ENCODE measurements at places on chromosomes 7 and 10.
A peak's percentile ranks its signal among the peaks of the same experiment; 100 is the strongest.

DNA sequence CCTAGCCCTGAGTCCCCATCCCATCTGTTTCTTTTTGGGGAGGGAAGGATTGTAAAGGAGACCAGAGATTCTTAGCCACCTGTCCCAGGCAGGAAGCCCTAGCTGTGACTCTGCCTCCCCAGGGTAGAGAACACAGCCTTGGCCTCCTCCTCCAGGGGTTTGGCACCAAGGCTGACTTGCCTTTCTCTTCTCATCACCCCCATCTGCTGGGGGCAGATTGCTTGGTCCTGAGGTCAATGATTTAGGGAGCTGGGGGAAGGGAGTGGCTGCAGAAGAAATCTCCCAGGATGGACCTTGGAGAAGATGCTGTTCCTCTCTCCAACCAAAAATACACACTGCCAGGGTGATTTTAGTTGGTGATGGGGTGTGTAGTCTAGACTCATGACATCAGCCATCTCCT lies 2.6 kb upstream of the MNX1 start:
- DNase-seq: no peak

DNA sequence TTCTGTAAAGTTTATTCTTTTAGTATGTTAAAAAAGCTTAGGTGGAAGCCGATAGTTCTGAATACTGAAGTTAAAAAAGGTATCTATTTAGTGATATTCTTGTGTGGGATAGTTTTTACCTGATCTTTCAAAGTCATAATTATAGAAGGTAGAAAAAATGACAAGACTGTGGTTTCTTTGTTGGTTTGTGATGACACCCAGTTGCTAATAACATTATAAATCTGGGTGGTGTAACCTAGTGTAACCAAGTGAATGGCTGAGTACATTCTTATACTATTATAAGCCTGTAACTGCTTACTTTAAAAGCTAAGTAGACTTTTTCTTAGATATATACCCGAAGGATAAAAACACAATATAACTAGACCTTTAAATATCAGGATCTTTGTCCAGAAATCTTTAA lies 2.3 kb downstream of the CDK13 start:
- DNase-seq: no peak

DNA sequence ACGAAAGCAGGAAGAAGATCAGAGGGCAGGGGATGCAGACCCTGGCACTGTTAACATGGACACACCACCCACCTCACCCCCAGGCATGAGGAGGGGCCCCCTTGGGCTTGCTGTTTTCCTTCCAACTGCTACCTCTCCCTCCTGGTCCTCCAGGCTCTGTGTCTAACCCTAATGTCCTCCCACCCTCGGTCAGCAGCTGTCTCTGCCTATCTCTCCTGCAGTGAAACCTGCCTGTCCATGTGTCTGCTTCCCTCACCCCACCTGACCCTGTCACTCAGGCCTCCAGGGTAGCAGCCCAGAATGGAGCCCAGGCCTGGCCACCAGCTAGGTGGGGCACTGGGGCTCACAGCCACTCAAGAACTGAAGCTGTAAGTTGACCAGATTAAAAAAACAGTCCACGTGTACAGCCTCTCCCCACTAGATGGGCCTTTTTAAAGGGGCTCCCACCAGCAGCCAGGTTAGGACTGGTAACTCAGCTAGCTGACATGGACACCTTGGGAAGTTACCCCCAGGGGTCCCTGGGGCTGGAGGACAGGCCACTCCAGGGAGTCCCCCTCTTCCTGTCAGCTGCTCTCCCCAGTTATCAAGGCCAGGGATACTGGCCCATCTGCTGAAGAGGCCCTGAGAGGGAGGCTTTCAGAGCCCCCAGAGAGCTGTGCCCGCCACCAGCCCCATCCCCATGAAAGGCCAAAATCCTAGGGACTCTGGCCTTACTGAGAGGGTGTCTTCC lies 1.5 kb downstream of the SMARCD3 start:
- no peak for DNase-seq

GRCh38 chr10:120423431-120424197 lies 33.4 kb upstream of the PLPP4 start:
- no peak for DNase-seq

DNA sequence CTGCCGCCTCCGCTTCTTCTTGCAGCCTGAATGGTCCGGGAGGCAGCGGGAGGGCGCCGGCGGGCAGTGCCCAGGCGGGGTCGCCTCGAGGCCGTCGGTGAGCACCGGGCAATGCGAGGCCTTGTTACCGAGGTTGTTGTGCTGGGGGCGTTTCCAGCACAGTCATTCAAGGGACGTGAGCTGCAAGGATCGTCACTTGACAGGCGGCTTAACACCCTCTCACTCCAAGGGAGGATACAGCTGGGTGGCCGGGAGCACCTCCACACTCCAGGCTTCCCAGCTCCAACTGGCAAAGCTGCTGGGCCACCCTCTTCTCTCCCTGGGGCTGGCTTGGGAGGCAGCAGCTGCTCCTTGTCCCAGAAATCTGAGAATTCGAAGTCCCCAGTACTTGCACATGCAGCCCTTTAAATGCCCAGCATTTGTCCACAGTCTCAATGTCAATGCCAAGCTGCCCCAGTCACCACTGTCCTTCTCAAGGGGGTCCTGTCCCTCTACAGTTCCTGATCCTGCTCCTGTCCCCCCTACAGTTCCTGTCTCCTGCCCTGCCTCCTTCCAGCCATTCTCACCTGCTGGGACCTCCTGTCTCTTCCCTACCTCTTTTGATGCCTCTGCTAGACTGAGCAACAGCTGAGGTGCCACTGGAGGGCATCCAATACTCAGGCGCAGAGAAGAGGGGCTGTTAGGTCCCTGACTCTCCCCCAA lies 4.4 kb upstream of the HOXA11 start:
- no peak for DNase-seq

- no peak for DNase-seq
These were observed 73.8 kb upstream of the FAM180A start for GRCh38 chr7:135822376-135822775.

DNA sequence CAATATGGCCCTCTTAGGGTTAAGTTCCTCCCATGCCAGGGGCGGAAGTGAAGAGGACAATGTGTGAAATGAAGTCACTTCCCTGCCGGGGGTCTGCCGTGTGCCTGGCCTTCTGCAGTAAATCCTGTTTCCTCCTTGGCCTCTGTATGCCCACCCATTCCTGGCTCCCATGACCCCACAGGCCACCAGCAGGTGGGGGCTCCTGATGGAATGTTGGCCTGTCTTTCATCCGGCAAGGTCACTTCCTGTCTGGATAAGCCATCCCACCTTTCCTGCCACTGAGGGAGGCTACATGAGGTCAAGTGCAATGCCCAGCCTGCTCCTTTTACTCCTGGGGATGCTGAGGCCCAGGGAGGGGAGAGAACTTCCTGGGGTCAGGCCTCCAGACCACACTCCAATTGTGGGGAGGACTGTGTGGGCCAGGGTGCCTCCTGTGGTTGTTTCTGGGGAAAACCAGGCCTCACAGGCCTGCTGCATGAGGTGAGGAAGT lies 22.3 kb downstream of the PALD1 start:
- no peak for DNase-seq

DNA sequence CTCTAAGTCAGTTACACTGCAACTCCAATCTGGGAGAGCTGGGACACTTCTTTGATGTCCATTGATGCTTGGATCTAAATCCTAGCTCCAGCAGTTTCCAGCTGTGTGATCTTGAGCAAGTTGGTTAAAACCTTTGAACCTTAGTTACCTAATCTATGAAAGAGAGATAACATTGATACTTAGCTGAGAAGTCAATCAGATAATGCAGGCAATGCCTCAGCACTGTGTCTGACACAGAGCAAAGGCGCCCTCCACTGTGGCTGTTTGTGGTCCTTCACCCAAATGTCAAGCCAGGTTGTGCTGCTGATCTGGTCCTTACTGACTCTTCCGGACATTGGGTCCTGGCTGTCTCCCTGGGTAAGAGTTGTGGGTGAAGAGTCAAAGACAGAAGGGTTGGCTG lies 20.2 kb downstream of the DNTT start:
- DNase-seq: no peak

DNA sequence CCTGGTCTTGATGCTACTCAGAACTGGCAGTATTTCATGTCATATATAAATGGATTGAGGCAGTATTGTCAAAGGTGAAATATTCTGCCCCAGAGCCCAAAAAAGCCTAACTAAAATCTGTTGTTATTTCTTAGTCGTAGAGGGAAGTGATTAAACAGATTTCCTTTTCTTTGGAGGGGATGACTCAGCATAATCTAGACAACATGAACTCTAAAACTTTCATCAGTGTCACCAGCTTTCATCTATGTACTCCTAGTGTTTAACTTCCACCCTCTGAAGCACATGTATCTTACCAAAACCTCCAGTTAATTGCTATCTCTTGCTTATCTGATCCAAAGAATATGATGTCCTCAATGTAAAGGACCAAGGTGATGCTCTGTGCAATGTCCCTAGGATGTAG lies 97.1 kb upstream of the ARID5B start:
- no peak for DNase-seq

DNA sequence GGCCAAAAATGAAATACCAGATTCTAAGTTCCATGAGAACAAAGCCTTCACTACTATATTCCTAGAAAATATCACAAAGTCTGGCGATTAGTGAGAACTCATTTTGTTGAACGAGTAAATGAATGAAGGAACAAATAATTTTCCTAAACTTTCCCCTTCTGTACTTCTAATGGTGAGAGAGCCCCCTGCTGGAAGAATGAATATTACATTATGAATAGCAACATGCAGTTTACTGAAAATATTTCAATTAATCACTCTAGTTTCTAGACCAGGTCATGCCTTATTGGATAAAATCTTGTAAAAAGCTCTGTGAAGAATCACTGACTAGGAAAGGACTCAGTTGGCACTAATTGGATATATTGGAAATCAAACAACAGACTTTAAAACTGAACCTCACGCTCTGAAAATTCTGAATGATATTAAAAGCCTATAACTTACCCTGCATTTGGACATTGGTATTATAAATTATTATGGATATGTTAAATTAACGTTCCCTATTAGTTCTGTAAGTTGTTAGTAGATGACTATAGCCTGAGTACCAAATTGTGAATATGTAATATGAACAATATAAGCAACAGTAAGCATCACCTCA lies 32.4 kb upstream of the MTPN start:
- DNase-seq: no peak

- no peak for DNase-seq
These were observed 27.2 kb downstream of the STEAP1 start for GRCh38 chr7:90181485-90181884.

- DNase-seq: no peak
These were observed 603.2 kb downstream of the MAGI2 start for GRCh38 chr7:78850093-78850740.

- DNase-seq: no peak
These were observed 165.6 kb downstream of the TPK1 start for GRCh38 chr7:144670218-144670617.

DNA sequence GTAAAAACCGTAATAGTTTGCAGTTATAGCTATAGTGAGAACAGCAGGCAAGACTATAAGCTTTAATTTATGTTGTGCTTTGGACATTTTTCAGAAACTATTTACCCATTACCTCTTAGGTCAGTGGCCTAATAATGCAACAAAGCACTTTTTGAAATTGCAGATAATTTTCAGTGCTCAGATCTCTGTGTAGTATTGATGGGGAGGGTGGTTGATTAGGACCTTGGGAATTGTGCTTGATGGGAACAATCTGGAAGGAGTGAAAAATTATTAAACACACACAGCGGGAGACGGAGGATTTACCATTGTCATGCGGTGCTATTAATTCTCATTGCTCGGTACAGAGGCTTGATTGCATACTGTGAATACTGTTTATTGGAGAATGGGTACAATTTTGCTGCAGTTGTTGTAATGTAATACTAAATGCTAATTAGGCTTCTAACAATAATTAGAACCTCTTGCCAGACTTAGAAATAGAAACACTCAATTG lies 304.8 kb downstream of the LRMDA start:
- DNase-seq: no peak

DNA sequence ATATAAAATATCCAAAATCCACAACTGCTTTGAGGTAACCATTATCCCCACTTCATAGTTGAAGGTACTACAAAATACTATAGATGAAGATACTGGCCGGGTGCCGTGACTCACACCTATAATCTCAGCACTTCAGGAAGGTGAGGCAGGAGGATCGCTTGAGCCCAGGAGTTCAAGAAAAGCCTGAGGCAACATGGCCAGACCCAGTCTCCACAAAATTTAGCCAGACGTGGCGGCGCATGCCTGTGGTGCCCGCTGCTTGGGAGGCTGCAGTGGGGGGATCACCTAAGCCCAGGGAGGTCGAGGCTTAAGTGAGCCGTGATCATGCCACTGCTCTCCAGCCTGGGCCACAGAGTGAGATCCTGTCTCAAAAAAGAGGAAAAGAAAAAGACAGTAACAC lies 21.7 kb downstream of the TMEM254 start:
- no peak for DNase-seq

GRCh38 chr7:157690833-157691585 lies 354.2 kb downstream of the DNAJB6 start:
- DNase-seq: no peak

GRCh38 chr7:127928852-127929251 lies 102.4 kb downstream of the LRRC4 start:
- DNase-seq: no peak

- peak; percentile 91 for DNase-seq
These were observed 270.3 kb downstream of the ELFN1 start for GRCh38 chr7:1940402-1940786.

GRCh38 chr7:92785923-92786322 lies 50.5 kb downstream of the CDK6 start:
- DNase-seq: no peak

DNA sequence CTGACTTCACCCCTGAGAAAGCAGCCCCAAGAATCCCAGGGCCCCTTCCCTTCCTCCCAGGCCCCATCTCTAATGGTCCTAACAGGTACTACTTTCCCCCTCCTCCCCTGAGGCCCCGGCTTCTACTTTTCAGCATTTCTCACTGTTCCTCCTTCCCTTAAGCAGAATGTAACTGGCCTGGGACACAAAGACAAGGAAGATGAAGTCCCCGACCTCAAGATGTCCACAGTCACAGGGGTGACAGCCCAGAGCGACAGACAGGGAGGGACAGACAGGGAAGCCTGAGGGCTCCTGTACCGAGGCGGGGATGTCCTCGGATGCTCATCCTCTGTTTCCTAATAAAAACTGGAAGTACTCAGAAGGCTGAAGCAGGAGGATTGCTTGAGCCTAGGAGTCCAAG lies 11.6 kb downstream of the AOC1 start:
- DNase-seq: no peak

DNA sequence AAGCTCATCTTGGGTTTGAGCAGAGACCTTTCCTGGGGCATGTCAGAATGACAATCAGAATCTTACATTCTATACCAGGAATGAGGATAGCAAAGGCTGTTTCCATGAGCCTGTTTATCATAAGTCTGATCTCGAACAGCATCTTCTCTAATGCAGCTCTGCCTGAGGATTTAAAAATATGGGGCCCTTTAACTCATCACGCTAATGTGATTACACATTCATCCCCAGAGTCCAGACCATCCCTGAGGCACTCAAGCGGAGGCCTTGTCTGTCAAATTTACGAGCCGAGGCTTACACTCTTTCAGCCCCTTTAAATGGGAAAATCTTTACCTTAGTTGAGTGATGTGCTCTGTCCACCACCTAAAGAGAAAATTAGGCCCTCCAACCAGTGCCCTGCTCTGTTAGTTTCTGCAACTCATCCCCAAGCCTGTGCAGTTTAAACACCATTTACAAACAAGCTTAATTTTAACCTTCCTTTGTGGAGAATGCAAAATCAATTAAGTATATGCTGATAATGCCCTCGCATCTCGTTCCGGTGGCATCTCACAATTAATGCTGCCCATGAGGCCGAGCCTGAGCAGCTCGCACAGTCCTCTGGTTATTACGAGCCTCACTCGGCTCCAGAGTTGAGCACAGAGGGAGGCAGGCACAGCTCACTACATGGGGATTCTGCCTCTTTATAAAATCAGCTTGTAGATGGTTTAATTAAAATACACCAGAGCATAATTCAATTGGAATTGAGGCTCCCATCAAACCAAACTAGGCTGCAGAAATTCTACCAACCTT lies 16.0 kb downstream of the CHST15 start:
- DNase-seq: no peak
